Mucosa of gallbladder (tissue), 1 donor: ENCODE measurements at places on chromosomes 5 and 9. TPM values are rescaled to one million over a fixed set of nuclear protein-coding genes. Genes with fewer than 3 reads are reported as not detected.

DCTN4 gene
- total RNA-seq = 69.4 TPM

SPATA31D1 gene
- not detected for total RNA-seq

LCN15 gene
- not detected for total RNA-seq

MLANA gene
- total RNA-seq = not detected

CAMLG gene
- 40.3 TPM for total RNA-seq

TIMD4 gene
- total RNA-seq = 0.29 TPM

KCNN2 gene
- total RNA-seq = 0.17 TPM

SLC34A3 gene
- total RNA-seq = 0.49 TPM

ANKRD33B gene
- total RNA-seq = 1.4 TPM

PCDHGB7 gene
- 15.5 TPM for total RNA-seq

SOX30 gene
- 0.09 TPM for total RNA-seq

RMRP gene
- total RNA-seq = 17,824 TPM

CLTB gene
- 119 TPM for total RNA-seq

SVEP1 gene
- 13.1 TPM for total RNA-seq

PLAC8L1 gene
- total RNA-seq = not detected

ZCCHC9 gene
- total RNA-seq = 26.8 TPM

FLT4 gene
- total RNA-seq = 11.1 TPM

SNCB gene
- total RNA-seq = 0.14 TPM

ZNF658 gene
- 4.5 TPM for total RNA-seq

NUTM2F gene
- not detected for total RNA-seq

KCNV2 gene
- not detected for total RNA-seq

KLF9 gene
- total RNA-seq = 40.9 TPM

AIF1L gene
- total RNA-seq = 7.0 TPM

PCDHB8 gene
- 1.8 TPM for total RNA-seq

PCDHB11 gene
- 8.5 TPM for total RNA-seq

TAS2R1 gene
- total RNA-seq = not detected

DND1 gene
- 2.5 TPM for total RNA-seq

LAMC3 gene
- 14.2 TPM for total RNA-seq

STK10 gene
- 45.1 TPM for total RNA-seq

NPR2 gene
- total RNA-seq = 22.0 TPM

GRIA1 gene
- not detected for total RNA-seq

PCDHB15 gene
- 3.6 TPM for total RNA-seq

FREM1 gene
- 8.2 TPM for total RNA-seq

TTF1 gene
- 12.5 TPM for total RNA-seq

TAL2 gene
- total RNA-seq = 0.58 TPM

ADAMTS16 gene
- 0.78 TPM for total RNA-seq

PCDH12 gene
- total RNA-seq = 3.6 TPM

DBH gene
- total RNA-seq = 0.06 TPM

SHOC1 gene
- not detected for total RNA-seq

SPATA31A3 gene
- total RNA-seq = not detected

IRX2 gene
- total RNA-seq = 0.26 TPM

PRLR gene
- total RNA-seq = 9.3 TPM

IFNE gene
- 0.23 TPM for total RNA-seq

BASP1 gene
- total RNA-seq = 40.3 TPM

MTAP gene
- 29.2 TPM for total RNA-seq
